ENCODE measurements at places on chromosomes 4 and X.

GRCh38 chr4:153570228-153570973, 104.2 kb downstream of the TMEM131L start:
- ATAC-seq = no peak

DNA sequence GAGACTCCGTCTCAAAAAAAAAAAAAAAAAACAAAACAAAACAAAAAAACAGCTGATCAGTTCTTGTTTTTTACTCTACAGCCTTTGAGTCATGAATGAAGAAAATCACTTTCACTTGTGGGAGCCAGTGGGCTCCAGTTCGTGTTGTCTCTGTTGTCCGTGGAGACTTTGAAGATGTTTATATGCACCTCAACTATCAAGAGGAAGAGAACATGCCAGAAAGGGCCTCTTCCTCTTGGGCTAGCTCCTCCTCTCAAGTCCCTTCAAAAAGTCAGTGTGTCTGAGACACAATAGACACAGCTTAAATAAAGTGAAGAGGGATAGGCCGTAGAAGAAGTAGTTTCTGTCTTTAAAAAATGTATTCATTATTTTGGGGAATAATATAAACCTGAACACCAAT, 182.7 kb downstream of the KDR start:
- ATAC-seq = peak; percentile 64

GRCh38 chrX:71533851-71534561, 1.1 kb downstream of the OGT start:
- ATAC-seq = no peak

DNA sequence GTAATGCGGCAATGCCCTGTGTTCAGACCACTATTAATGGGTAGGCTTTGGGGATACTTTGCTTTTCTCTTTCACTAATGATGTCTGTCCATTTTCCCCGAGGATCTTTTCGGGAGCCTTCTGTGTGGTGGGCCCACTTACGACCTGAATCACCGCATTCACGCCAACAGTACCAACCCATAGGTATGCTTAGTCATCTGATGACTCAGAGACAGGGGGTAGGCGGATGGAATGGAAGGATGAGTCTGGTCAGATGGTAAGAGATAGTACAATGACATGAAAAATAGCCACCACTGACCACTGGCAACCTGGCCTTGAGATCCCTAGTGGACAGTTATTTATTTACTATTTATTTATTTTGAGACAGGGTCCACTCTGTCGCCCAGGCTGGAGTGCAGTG, 76.0 kb upstream of the DHRSX start:
- ATAC-seq = no peak

DNA sequence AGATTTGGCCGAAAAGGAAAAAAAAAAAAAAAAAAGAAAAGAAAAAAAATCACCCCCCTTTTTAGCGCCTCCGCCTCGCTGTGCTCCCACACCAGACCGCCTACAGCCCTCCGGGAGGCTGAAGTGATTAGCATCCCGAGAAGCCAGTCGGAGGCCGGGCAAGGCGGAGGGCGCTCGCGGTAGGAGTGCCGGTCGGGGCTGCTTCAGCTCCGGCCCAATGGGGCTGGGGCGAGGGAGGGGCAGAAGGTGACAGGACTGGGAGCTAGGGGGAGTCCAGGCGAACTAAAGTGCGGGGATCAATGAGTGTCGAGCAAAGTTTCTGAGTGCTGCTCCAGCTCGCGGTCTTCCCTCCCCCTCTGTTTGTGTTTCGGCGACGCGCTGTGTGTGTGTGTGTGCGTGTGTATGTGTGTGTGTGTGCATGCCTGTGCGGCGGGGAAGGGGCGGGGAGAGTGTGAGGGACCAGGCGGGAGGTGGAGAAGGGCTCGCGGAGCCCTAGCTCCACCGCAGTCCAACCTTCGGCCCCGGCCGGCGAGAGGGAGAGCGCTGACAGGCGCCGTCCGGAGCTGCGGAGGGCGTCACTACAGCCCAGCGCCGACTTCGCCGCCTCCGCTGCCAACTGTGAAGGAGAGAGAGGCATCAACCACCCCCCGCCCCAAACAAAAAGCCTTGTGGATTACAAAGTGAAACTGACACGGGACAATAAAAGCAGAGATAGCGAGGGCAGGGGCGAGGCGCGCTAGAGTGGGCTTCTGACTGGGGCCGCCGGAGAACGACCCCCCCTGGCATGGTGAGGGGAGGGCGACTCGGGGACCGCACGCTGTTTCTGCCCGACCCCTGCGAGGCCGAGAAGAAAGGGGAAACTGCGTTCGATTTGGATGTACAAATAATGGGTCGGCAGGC, at the start of gene FAT4:
TSS of gene FAT4 (plus strand) at position 280 of the 900 bp plus-strand sequence. CDS start 1,457 bp downstream, outside the sequence.
- ATAC-seq = peak; percentile 73

GRCh38 chr4:46937493-46937892, 28.4 kb upstream of the COX7B2 start:
- no peak for ATAC-seq

DNA sequence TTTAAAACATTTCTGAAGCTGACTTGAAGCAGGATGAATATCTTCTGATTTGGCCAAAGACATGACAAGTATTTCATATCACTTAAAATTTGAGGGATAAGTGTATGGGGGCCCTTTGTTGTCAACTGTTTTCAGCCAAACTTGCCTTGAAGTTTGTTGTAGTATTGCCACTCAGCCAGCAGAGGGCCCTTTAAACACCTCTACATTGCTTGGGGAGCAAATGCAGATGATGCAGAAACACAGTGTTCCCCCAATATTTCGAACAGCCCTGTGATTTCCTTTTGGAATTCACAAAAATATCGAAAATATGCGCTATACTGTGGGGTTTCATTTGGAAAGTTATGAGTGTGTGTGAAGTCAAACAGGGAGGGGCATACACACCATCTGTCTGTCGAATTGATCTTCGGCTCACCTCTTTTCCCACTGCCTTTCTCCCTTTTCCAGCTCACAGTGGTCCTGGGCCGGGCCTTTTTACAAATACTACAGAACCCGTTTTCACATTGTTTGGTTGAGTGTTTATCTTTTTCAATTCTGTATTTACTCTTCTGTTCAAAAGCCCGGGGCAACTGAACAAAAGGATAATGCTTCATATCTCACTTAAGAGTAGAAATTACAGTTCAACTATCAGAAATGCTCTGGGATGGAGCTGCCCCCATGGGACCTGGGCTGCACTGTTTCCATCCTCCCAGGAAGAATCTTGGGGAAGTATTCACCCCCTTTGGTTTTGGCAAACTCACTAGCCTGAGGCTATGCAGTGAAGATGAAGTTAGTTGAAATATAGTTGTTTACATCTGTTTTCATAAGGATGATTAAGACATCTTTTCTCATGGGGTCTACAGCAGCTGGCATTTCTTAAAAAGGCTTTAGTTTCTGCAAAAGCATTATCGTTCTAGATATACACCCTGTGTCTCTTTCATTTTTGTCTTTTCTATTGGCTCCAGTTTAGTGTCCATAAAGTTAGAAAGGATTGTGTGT, 137.6 kb downstream of the EGF start:
- no peak for ATAC-seq

DNA sequence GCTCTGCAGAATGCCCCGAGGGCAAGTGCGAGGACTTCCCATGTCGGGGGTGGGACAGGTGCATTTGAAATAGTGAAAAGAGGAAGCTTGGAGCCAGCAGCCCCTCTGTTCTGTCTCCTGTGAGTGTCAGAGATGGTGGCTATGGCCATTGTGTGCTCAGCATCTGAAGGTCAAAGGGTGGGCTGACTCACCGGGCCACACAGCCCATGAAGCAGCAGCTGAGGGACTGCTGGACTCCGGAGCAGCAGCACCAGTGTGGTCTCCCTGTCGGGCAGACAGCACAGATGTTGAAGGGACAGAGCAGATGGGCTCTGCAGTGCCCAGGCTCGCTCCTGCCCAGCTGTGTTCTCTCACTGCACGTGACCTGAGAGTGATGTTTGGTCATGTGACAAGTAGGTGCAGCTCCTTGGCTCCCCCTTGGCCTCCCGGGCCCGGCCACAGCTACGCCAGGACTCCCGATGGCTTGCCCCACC, 53.5 kb downstream of the TBC1D14 start:
- ATAC-seq = no peak

DNA sequence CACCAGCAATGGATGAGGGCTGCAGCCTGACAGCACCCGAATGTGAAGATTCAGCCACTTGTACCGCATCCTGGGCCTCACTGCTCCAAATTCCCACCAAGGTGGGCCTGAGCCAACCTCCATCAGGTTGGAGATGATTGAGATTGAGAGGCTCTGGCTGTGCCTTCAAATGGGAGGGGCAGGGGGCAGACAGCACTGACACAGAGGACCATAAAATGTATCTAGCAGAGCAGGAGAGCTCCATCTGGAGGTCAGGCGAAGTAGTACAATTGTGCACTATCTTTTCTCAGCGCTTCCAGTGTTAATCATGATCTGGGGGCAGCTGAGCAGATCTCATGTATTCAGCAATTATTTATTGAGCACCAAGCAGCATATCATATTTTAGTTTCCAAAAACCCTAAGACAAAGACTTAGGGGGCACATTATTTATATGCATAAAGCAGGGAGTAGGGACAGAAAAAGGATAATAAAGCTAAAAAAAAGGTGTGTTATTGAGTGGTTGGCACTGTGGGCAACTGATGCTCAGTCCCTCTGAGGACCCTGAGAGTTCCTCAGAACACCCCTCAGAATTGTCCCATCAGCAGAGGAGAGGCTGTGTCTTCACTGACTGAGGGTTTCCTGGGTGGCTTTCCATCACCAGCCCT, 31.6 kb upstream of the C1QTNF7 start:
- ATAC-seq = peak; percentile 56

DNA sequence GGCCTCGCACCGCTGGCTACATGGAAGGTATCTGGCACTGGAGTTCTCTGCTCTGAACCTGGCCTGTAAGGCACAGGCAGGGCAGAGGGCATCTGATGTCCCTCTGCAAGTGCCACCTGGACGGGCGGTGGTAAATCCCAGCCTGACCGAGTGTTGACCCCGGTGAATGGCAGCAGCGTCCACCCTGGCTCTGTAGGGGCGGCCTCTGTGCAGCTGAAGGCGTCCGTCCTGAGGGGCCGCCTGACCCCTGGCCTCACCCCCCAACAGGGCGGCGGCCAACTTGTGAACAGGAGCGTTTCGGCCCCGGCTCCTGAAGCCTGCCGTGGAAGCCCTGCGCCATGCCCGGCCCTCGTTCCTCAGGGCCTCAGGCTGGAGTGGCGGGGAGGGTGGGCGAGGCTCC, 51.4 kb downstream of the CPZ start:
- ATAC-seq = no peak

DNA sequence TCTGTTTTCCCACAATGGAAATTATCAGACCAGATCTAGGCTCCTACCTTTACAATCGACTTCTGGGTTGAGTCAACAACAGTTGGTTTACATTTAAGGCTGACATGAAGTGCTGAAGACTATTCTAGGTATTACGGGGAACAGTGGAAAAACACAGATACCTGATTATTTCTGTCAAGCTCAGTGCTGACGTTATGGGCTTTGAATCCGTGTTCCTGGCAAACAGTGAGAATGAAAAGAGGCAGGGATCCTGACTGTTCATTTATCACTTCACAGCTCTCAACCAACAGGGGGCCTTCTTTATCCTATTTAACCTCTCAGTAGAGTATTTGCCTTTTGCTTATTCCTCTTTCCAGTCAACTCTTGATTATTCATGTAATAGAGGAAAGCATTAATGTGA, 43.1 kb downstream of the TMEM164 start:
- ATAC-seq = no peak

- ATAC-seq = no peak
These were observed 10.3 kb upstream of the MXD4 start for GRCh38 chr4:2272026-2272827.

- no peak for ATAC-seq
These were observed 100.0 kb downstream of the TEX13A start for GRCh38 chrX:105120463-105120862.

DNA sequence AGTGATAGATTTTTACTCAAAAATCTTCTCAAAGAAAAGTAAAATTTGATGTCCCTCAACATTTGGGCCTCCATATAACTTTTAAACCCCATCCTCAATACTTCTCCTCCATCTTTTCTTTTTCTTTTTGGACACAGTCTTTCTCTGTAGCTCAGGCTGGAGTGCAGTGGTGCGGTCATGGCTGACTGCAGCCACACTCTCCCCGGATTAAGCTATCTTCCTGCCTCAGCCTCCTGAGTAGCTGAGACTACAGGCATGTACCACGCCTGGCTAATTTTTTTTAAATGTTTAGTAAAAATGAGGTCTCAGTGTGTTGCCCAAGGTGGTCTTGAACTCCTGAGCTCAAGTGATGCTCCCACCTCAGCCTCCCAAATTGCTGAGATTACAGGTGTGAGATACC, 33.1 kb downstream of the KDM6A start:
- ATAC-seq = no peak

- ATAC-seq = no peak
These were observed 502.6 kb upstream of the TECRL start for GRCh38 chr4:64911846-64912245.

DNA sequence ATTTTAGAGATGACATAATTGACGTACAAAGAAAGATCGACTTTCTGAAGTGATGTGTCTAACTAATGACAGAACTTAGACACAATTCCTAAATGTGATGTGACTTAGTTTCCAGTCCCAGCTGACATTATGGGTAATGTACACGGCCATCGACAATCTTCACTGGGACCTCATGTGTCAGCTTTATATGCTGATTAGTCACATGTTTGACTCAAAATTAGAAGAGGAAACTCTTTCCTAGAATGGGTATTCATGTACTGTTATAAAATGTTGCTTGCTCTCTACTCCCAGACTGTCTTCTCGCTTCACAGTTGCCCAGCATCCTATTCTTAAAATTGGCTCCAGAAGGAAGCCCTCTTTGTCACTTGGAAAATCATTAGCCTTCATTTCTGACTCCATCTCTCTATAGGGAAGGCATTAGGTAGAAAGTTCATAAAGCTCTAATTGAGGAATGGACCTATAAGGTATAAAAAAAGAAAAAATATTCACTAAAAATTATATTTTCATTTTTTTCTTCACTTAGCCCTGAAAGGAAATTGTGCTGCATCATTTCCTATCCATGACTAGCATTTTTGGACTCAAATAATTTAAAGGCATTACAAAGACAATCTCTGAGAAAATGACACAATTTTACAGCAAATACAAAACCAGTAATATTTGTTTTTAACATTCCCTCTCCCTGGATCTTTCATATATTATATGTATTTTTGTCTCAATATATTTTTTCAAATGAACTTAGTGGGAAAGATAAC, 554.6 kb downstream of the INPP4B start:
- peak; percentile 79 for ATAC-seq

DNA sequence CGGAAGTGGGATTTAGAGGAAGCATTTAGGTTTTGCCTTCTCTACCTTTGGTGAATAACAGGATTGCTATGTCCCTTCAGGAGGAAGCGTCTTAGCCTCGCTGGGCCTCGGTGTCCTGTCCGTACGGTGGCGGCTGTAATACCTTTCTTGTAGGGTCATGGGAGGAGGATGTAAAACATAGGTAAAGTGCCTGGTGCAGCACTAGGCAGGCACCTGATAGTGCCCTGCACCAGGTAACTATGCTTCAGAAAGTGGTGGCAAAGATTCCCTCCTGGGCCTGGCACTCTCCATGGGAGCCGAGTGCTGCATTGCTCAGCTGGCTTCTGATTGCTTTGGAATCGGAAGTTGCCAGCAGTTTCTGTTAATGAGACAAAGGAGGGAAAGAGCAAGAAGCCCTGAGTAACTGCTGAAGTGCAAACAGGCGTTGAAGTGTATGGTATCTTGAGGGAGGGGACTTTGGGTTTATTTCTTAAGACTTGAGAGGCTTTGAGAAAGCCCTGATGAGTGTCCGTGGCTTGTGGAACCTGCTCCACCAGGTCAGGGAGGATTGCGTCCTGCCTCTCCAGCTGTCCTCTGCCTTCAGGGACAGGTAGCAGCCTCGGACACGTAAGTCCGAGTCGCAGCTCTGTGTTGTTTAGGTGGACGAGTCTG, 45.8 kb downstream of the TBC1D14 start:
- no peak for ATAC-seq
